ENCODE measurements at places on chromosomes 4 and X. TPM values are rescaled to one million over a fixed set of nuclear protein-coding genes. Genes with fewer than 3 reads are reported as not detected.

DNA sequence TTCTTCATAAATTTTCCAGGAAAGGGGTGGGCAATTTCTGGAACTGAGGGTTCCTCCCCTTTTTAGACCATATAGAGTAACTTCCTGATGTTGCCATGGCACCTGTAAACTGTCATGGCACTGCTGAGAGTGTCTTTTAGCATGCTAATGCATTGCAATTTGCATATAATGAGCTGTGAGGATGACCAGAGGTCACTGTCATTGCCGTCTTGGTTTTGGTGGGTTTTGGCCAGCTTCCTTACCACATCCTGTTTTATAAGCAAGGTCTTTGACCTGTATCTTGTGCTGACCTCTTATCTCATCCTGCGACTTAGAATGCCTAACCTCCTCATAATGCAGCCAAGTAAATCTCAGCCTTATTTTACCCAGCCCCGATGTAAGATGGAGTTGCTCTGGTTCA lies 577.8 kb downstream of the NLGN4X start:
- DNase-seq: no peak
- H3K4me1 ChIP-seq: no peaks in the 10 kb centered on the region
- H3K27ac ChIP-seq: no peak overlapping the region
- H3K27me3 ChIP-seq: no peaks in the 10 kb centered on the region

- no peak overlapping the region for H3K27ac ChIP-seq
- H3K4me3 ChIP-seq: no peak overlapping the region
- no peaks in the 10 kb centered on the region for H3K4me1 ChIP-seq
- DNase-seq: no peak
These were observed 188.0 kb upstream of the RPL34 start for GRCh38 chr4:108432418-108432817.

- H3K27me3 ChIP-seq: no peaks in the 10 kb centered on the region
- no peaks in the 10 kb centered on the region for H3K4me1 ChIP-seq
- H3K36me3 ChIP-seq: no peaks in the 10 kb centered on the region
- no peak for DNase-seq
- no peak overlapping the region for H3K27ac ChIP-seq
These were observed 252.3 kb upstream of the ZIC3 start for GRCh38 chrX:137313627-137314026.

DNA sequence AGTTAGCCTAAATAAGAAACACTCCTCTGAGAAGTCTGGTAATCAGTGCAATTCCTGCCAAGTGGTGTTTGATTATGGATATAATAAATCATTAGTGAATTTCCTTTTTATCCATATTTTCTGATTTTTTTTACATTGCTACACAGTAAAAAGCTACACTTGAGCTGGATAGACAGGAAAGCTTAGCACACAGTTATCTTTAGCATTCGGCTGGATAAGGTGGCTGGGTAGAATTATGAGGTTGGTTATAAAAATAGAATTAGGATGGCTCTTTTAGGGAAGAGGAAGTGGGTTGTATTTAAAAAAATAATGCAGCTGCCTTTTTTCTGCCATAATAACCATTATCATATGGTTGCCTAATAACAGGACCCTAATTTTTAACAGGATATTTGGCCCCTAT lies 460.6 kb downstream of the NAF1 start:
- no peak overlapping the region for H3K4me3 ChIP-seq
- no peaks in the 10 kb centered on the region for H3K36me3 ChIP-seq
- H3K27ac ChIP-seq: no peak overlapping the region
- no peaks in the 10 kb centered on the region for H3K4me1 ChIP-seq
- no peak for DNase-seq

GRCh38 chr4:155761916-155762315 lies 3.1 kb downstream of the GUCY1B1 start:
- no peak overlapping the region for H3K4me3 ChIP-seq
- H3K4me1 ChIP-seq: peaks cover 4% of the 10 kb centered on the region
- no peaks in the 10 kb centered on the region for H3K27me3 ChIP-seq
- no peak for DNase-seq
- H3K36me3 ChIP-seq: no peaks in the 10 kb centered on the region
- H3K27ac ChIP-seq: no peak overlapping the region

GRCh38 chr4:112082954-112083586 lies 62.2 kb upstream of the FAM241A start:
- H3K27me3 ChIP-seq: no peaks in the 10 kb centered on the region
- H3K4me1 ChIP-seq: no peaks in the 10 kb centered on the region
- no peak for DNase-seq
- H3K4me3 ChIP-seq: no peak overlapping the region

- no peak for DNase-seq
- H3K27ac ChIP-seq: no peak overlapping the region
- no peaks in the 10 kb centered on the region for H3K27me3 ChIP-seq
- H3K36me3 ChIP-seq: no peaks in the 10 kb centered on the region
These were observed 136.0 kb downstream of the CBR4 start for GRCh38 chr4:168874083-168874482.

SOD3 gene
- total RNA-seq: 354 TPM

- H3K27ac ChIP-seq: no peak overlapping the region
- H3K4me1 ChIP-seq: no peaks in the 10 kb centered on the region
- no peaks in the 10 kb centered on the region for H3K36me3 ChIP-seq
- no peaks in the 10 kb centered on the region for H3K27me3 ChIP-seq
- DNase-seq: no peak
- H3K4me3 ChIP-seq: no peak overlapping the region
These were observed 28.1 kb downstream of the LGI2 start for GRCh38 chr4:25002681-25003080.

GRCh38 chrX:71992711-71993110 lies 82.1 kb downstream of the NHSL2 start:
- no peaks in the 10 kb centered on the region for H3K4me1 ChIP-seq
- no peak for DNase-seq
- no peak overlapping the region for H3K4me3 ChIP-seq
- H3K27me3 ChIP-seq: no peaks in the 10 kb centered on the region
- no peaks in the 10 kb centered on the region for H3K36me3 ChIP-seq
- H3K27ac ChIP-seq: no peak overlapping the region

DNA sequence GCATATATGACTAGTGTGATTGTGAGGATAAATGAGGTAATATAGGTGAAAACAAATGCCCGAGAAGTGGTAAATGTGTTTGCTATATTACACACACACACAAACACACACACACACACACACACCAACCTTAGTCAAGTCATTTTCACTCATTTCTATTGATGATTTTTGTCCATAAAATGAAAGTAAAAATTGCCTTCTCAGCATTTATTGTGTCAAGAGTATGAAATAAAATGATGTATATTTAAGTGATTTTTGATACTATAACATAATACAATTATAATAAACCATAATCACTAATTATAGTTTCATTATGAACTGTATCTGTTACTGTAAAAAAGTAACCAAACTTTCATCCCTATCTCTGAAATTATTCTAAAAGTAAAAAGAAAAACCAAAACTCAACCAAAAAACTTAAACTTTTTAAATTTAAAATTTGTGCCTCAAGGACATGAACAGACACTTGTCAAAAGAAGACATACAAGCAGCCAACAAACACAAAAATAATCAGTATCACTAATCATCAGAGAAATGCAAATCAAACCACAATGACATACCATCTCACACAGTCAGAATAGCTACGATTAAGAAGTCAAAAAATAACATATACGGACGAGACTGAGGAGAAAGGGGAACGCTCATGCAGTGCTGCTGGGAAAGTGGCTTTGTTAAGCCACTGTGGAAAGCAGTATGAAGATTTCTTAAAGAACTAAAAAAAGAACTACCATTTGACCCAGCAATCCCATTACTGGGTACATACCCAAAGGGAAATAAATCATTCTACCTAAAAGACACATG lies 601.0 kb downstream of the TMA16 start:
- DNase-seq: no peak
- H3K4me3 ChIP-seq: no peak overlapping the region
- H3K4me1 ChIP-seq: no peaks in the 10 kb centered on the region
- H3K36me3 ChIP-seq: no peaks in the 10 kb centered on the region

DNA sequence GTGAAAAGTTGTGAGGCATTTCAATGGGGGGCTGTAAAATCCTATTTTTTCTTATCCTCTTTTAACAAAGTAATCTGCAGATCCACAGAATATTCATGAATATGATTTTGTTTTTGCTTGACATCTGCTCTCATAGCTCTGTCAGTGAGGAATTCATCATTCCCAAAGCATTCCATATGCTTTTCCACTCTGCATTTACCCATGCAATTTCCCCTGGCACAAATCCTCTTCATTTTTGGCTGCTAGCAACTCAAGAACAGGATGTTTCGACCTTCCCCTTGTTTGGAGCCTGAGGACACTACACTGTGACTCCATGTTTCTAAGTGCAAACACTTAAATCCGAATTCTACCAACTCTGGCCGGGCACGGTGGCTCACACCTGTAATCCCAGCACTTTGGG lies 48.5 kb downstream of the KLHL15 start:
- H3K4me1 ChIP-seq: no peaks in the 10 kb centered on the region
- H3K36me3 ChIP-seq: no peaks in the 10 kb centered on the region
- H3K4me3 ChIP-seq: no peak overlapping the region
- H3K27me3 ChIP-seq: no peaks in the 10 kb centered on the region
- no peak for DNase-seq

- no peak for DNase-seq
- H3K36me3 ChIP-seq: no peaks in the 10 kb centered on the region
- H3K27ac ChIP-seq: no peak overlapping the region
These were observed 121.1 kb upstream of the NDST4 start for GRCh38 chr4:115234405-115235093.

PAGE2B gene
- 33.9 TPM for total RNA-seq

CXorf49 gene
- 19.1 TPM for total RNA-seq

XPNPEP2 gene
- total RNA-seq: 0.08 TPM

GRCh38 chr4:10334506-10335028 lies 122.7 kb downstream of the ZNF518B start:
- no peak overlapping the region for H3K27ac ChIP-seq
- DNase-seq: no peak
- no peaks in the 10 kb centered on the region for H3K36me3 ChIP-seq
- no peak overlapping the region for H3K4me3 ChIP-seq

GRCh38 chr4:56671373-56671772 lies 9.7 kb downstream of the HOPX start:
- H3K36me3 ChIP-seq: no peaks in the 10 kb centered on the region
- H3K4me1 ChIP-seq: no peaks in the 10 kb centered on the region
- no peaks in the 10 kb centered on the region for H3K27me3 ChIP-seq
- H3K27ac ChIP-seq: no peak overlapping the region
- H3K4me3 ChIP-seq: no peak overlapping the region

PRAF2 gene
- 58.7 TPM for total RNA-seq

GRCh38 chrX:66408507-66408906 lies 230.4 kb downstream of the EDA2R start:
- no peak overlapping the region for H3K27ac ChIP-seq
- no peak for DNase-seq
- no peaks in the 10 kb centered on the region for H3K4me1 ChIP-seq
- H3K27me3 ChIP-seq: no peaks in the 10 kb centered on the region
- H3K36me3 ChIP-seq: no peaks in the 10 kb centered on the region

GRCh38 chr4:84778041-84778440 lies 188.4 kb downstream of the WDFY3 start:
- no peaks in the 10 kb centered on the region for H3K36me3 ChIP-seq
- no peaks in the 10 kb centered on the region for H3K4me1 ChIP-seq
- H3K27me3 ChIP-seq: no peaks in the 10 kb centered on the region
- H3K4me3 ChIP-seq: no peak overlapping the region
- no peak for DNase-seq
- H3K27ac ChIP-seq: no peak overlapping the region

ADH7 gene
- total RNA-seq: not detected

LINC00632 gene
- total RNA-seq: 10.2 TPM

- DNase-seq: no peak
- H3K27ac ChIP-seq: no peak overlapping the region
- no peak overlapping the region for H3K4me3 ChIP-seq
- no peaks in the 10 kb centered on the region for H3K27me3 ChIP-seq
- H3K36me3 ChIP-seq: no peaks in the 10 kb centered on the region
These were observed 298.3 kb downstream of the HS3ST1 start for GRCh38 chr4:11130195-11130970.
